Astrocyte of the spinal cord (primary cell): ENCODE measurements at places on chromosomes 3 and 15.
A peak's percentile ranks its signal among the peaks of the same experiment; 100 is the strongest.

- DNase-seq: no peak
These were observed 1.8 kb downstream of the GPR171 start for GRCh38 chr3:151201051-151201730.

DNA sequence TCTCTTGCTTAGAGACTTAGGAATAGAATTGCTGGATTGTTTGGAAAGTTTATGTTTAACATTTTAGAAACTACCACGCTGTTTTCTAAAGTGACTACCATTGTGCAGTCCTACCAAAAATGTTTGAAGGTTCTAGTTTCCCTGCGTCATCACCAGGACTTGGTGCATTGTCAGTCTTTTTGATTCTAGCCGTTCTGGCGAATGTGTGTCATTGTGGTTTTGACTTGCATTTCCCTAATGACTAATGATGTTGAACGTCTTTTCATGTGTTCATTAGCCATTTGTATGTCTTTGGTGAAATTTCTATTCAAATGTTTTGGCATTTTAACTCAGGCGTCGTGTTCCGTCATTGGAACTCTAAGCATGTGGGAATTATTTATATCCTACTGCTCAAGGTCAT lies 58.0 kb downstream of the CHD2 start:
- DNase-seq: peak; percentile 69

DNA sequence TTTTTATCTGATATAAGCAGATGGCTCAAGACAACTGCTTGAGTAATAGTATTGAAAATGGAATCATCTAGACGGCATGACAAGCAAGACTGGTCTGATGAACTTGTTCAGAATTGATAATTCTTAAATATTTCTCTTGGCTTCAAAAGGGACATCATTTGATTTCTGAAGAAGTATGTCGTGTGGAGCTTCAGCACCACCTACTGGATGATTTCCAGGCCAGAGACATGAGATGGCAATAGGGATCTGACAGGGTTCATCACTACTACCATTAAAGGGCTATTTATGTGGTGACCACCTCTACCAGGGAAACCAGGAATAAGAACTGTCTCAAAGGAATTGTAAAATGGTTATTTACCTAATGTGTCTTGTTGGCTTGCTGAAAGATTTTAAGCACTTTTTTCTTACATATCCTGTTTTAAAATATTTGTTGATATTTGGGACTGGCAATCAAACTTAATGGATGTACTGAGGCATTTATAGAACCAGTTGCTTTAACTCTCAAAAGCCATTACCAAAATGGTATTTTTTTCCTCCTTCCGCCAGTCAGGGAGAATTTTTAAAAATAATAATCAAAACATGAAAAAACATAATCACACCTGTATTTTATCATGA lies 99.5 kb upstream of the FAM98B start:
- DNase-seq: peak; percentile 81

DNA sequence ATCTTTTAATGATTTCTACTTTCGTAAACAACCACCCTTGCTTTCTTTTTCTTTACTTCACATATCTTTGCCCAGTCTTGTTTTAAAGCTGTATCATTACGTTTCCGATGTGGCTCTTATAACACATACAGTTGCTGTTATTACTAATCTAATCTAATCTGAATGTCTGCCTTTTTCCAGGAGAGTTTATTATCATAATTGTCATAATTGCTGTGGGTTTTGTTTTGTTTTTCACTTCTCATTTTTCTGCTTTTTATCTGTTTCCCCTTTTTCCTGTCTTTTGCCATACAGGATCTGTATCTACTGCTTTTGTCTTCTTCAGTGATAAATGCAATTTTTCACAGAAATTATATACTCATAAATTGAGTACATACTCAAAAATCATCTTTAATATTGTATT lies 24.9 kb downstream of the HACL1 start:
- no peak for DNase-seq

DNA sequence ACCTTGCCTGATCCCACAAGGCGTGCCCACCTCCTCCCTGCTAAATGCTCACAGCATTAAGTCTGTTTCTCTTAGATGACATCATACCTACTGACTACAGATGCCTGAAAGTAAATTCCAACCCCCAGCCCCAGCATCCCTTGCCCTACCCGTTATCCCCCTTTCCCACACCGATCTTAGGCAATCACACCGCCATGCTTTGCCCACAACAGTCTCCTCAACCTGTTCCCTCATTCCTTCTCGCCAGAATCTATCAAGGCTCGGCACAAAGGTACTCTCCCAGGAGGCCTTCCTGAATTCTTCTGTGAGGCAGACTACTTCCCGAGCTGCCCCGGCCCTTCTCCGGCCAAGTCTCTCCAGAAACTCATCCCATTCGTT lies 789 bp upstream of the SEC61A1 start:
- DNase-seq: peak; percentile 13

DNA sequence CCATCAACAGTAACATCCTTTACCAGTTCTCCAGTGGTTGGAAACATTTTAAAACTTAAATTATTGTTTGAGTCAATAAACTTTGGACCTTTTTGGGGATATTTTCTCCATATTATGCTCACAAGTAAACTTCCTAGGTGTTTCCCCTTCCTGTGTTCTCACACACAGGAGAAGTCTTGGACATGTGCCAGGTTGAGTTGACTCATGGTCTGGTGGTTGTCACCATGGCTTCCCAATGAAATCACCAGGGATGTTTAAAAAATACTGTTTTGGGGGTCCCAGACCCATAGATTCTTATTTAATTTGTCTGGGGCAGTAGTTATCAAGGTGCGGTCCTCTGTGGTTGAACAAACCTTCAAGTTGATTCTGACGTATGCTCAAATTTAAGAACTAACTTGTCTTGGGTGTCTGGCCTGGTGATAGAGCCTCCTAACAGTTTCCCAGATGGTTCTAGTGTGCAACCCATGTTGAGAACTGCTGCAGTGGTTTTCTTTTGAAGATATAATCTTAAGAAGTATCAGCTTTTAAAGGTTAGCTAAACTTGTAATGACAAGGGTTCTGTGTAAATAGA lies 291.8 kb downstream of the EDEM1 start:
- DNase-seq: no peak

- DNase-seq: no peak
These were observed 122.8 kb upstream of the PRR20G start for GRCh38 chr3:127410678-127411077.

DNA sequence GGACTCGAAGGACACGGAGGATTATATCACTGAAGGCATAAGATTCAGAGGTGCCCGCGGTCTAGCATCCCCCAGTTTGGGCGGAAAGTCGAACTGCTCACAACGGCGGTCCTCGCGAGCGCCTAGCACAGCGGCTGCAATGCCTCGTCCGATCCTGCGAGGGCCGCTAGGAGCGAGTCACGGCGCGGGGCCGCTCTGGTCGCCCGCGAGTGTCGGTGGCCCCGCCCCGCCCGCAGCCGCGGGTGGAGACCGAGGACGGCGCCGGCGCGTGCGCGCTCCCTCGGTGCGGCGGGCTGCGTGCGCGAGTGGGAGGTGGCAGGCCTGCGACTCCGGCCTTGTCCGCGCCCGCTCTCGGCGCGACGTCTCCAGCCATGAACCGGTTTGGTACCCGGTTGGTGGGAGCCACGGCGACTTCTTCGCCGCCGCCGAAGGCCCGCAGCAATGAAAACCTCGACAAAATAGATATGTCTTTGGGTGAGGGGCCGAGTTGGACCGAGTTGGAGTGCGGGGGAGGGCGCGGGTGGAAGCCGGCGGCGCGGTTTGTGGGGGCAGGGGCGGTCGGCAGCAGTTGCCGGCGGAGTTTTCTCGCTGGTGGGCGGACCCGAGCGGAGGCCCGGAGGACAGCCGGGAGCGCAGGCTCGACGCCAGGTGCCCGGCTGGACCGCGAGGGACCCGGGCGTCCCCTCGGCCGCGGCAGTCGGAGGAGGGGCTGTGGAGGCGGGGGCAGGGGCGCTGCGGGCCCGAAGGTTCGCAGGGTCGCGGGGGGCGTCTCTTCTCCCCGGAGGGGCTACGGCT lies at the start of gene FYTTD1:
Gene FYTTD1, plus strand, starts transcription at position 283 of the 795 bp plus-strand sequence. Its CDS starts 89 bp downstream, at position 372.
- peak; percentile 87 for DNase-seq
